Ascending aorta (tissue), 2 donors: ENCODE measurements at places on chromosomes 16 and 17. TPM values are rescaled to one million over a fixed set of nuclear protein-coding genes. Genes with fewer than 3 reads are reported as not detected.

- H3K36me3 ChIP-seq, result no peaks in the 10 kb centered on the region
- no peak overlapping the region for H3K4me3 ChIP-seq
- peak; percentile 74 for DNase-seq
- no peaks in the 10 kb centered on the region for H3K27me3 ChIP-seq
These were observed 34.8 kb downstream of the SOST start for GRCh38 chr17:43723697-43724359.

DNA sequence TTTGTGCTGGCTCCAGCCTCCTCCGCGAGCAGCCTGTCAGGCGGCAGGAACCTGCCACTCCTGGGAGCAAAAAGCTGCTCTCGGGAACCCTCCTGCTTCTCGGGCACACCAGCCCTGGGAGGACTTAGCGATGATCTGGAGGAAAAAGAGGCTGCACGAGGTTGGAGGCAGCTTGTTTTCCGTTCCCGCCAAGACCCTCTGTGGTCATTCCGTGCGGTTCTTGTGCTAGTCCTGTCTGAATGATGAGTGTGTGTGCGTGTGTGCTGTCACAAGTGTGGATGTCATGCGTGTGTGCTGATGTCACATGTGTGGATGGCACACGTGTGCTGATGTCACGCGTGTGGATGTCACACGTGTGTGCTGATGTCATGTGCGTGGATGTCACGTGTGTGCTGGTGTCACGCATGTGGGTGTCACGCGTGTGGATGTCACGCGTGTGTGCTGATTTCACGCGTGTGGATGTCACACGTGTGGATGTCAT is 150.0 kb downstream of the NPIPB11 start:
- no peaks in the 10 kb centered on the region for H3K36me3 ChIP-seq
- H3K4me1 ChIP-seq, result peaks cover 4% of the 10 kb centered on the region
- H3K27ac ChIP-seq, result no peak overlapping the region

DNA sequence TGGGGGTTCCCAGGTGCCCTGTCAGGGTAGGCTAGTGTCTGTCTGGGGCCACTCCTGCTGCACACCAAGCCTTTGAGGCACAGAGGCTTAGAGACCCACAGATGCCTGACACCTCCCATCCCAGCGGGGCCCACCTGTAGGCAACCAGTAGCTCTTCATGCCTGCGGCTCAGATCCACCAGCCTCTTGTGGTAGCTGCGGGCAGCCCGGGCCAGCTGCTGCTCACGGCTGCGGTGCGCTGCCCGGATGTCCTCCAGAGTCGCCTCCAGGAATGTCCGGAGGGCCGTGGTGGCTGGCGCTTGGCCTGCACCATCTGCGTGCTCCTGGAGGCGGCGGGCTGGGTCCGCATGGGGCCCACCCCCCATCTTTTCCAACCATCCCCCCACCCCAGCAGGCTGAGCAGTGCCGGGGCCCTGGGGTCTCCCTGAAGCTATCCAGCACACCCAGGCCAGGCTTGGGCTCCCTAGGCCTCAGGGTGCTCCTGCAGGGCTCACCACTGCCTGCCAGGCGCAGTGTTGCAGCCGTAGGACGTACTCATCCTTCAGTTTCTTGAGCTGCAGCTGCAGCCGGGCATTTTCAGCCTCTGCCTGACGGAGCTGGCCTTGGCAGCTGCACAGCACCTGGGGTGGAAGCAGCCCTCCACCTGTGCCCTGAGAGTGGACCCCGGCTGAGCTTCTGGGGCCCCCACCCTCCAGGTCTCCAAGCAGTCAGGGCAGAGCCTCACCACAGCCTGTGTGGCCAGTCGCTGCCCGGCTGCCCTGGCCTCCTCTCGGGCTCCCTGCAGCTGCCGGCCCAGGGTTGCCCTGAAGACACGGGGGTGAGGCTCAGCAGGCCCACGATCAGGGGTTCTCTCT is 1.8 kb downstream of the CCDC78 start:
- H3K36me3 ChIP-seq, result no peaks in the 10 kb centered on the region
- H3K4me1 ChIP-seq, result peaks cover 25% of the 10 kb centered on the region
- H3K27me3 ChIP-seq, result peaks cover 13% of the 10 kb centered on the region
- no peak overlapping the region for H3K27ac ChIP-seq
- no peak overlapping the region for H3K4me3 ChIP-seq

DNA sequence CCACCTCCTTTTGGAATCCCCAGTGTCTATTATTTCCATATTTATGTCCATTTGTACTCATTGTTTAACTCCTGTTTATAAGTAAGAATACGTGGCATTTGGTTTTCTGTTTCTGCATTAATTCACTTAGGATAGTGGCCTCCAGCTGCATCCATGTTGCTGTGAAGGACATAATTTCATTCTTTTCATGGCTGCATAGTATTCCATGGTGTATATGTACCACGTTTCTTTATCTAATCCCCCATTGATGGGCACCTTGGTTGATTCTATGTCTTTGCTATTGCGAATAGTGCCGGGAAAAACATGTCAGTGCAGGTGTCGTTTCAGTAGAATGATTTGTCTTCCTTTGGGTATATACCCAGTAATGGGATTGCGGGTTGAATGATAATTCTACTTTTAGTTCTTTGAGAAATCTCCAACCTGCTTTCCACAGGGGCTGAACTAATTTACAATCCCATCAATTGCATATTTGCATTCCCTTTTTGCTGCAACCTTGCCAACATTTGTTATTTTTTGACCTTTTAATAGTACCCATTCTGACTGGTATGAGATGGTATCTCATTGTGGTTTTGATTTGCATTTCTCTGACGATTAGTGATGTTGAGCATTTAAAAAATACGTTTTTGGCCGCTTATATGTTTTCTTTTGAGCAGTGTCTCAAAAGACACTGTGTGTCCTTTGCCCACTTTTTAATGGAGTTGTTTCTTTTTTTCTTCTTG is 373.2 kb upstream of the TNRC6C start:
- no peaks in the 10 kb centered on the region for H3K36me3 ChIP-seq
- DNase-seq, result no peak
- H3K4me1 ChIP-seq, result no peaks in the 10 kb centered on the region
- no peak overlapping the region for H3K4me3 ChIP-seq

DNA sequence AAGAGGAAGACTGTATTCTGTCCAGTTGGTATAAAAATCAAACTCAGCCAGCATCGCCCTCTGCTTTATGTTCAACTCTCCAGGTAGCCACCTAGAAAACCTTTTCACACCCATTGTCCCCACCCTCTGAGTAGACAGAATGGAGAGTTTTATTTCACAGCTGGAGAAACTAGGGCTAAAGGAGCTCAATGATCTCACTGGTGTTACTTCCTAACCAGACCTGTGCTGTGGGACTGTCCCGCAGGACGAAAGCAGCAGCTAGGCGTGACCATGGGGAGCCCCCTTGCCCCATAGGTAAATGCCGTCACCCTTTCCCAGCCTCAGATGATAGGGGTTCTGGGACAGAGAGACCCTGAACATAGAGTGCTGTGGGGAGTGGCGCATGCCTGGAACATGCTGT is 67.7 kb downstream of the CYLD start:
- no peak overlapping the region for H3K27ac ChIP-seq
- H3K4me1 ChIP-seq, result no peaks in the 10 kb centered on the region
- H3K4me3 ChIP-seq, result no peak overlapping the region
- no peaks in the 10 kb centered on the region for H3K36me3 ChIP-seq

- H3K27ac ChIP-seq, result no peak overlapping the region
- no peak overlapping the region for H3K4me3 ChIP-seq
These were observed 54.3 kb downstream of the SOCS1 start for GRCh38 chr16:11201498-11202259.

DNA sequence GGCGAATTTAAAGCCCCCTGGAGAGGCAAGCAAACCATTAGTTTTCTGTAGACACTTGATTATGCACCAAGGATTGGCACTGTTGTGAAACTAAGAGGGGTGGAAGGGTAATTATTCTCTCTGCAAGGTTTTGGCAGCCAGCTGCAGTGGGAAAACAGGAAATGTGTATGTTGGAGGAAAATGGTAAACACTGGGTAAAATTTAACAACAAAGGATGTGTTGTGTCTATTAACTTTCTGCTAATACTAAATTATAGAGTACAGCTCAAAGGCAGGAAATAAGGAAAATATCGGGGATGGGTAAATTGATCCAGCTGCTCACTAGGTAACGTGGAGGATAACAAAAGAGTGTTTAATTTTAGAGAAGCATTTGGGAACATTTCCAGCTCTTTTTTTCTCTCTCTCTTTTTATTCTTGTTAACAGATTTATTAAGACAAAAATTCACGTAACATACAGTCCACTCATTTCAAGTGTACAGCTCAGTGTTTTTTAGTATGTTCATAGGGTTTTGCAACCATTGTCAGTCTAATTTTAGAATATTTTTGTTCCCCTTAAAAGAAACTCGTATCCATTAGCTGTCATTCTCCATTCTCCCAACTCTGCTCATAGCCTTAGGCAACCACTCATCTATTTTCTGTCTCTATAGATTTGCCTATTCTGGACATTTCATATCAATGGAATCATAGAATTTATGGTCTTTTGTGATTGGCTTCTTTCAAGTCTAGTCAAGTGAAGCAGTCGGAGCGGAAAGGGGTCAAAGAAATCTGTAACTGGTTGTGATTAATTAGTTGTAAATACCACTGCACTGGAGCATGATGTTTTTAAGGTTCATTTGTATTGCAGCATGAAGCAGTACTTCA is 41.8 kb downstream of the TANGO6 start:
- H3K27ac ChIP-seq, result no peak overlapping the region
- H3K4me3 ChIP-seq, result no peak overlapping the region
- H3K27me3 ChIP-seq, result no peaks in the 10 kb centered on the region
- H3K4me1 ChIP-seq, result no peaks in the 10 kb centered on the region
- peaks cover 16% of the 10 kb centered on the region for H3K36me3 ChIP-seq

KRT24 gene
- total RNA-seq, result not detected

ABCC6 gene
- total RNA-seq, result 0.53 TPM
